ENCODE measurements at places on chromosomes 4 and X. TPM values are rescaled to one million over a fixed set of nuclear protein-coding genes. Genes with fewer than 3 reads are reported as not detected.

GRCh38 chr4:2666722-2667247, 89.4 kb downstream of the TNIP2 start:
- H3K4me3 ChIP-seq: peak overlapping the region; percentile 24
- H3K27ac ChIP-seq: peak overlapping the region; percentile 89
- DNase-seq: no peak
- H3K36me3 ChIP-seq: peaks cover 22% of the 10 kb centered on the region
- peaks cover 32% of the 10 kb centered on the region for H3K4me1 ChIP-seq

- peak overlapping the region; percentile 63 for H3K4me3 ChIP-seq
- H3K27me3 ChIP-seq: peaks cover 44% of the 10 kb centered on the region
- peaks cover 50% of the 10 kb centered on the region for H3K4me1 ChIP-seq
- no peak overlapping the region for H3K27ac ChIP-seq
- peaks cover 12% of the 10 kb centered on the region for H3K36me3 ChIP-seq
Observed at GRCh38 chr4:26088433-26088928, 174.5 kb downstream of the SMIM20 start.

- H3K27me3 ChIP-seq: no peaks in the 10 kb centered on the region
- DNase-seq: no peak
- no peak overlapping the region for H3K4me3 ChIP-seq
- no peaks in the 10 kb centered on the region for H3K36me3 ChIP-seq
- no peak overlapping the region for H3K27ac ChIP-seq
Observed at GRCh38 chr4:33085709-33086108, 2365.5 kb downstream of the PCDH7 start.

DNA sequence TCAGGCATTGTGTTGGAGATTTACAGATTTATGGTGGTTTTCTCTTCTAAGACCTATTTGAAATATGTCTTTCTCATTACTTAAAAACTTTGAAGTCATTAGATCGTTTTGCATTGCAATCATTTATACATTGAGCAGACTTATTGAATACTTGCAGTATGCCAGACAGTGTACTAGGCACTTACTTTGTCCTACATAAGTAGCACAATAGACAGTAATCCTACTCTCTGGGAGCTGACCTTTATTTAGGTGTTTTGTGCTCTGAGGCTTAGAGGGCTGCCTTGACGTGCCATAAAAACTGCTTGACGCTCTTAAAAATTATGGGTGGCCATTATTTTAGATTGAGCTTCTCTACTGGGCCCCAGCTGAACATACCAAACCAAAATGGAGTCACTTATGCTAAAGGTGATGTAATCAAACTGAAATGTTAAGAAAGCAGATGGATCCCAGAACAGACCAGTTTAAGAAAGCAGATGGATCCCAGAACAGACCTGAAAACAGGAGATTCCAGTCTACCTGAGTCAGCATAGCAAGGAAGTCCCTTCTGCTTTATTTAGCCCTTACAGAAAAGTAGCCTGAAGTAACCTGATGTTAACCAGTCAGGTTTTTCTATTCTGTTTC, 42.4 kb downstream of the PTTG2 start:
- H3K4me1 ChIP-seq: peaks cover 45% of the 10 kb centered on the region
- no peak for DNase-seq
- H3K27me3 ChIP-seq: no peaks in the 10 kb centered on the region
- H3K36me3 ChIP-seq: no peaks in the 10 kb centered on the region

The ZGRF1 gene
- total RNA-seq: 52.5 TPM

- no peak for DNase-seq
- H3K36me3 ChIP-seq: peaks cover 2% of the 10 kb centered on the region
- peak overlapping the region; percentile 13 for H3K4me3 ChIP-seq
Observed at GRCh38 chrX:124335598-124335997, 3.1 kb downstream of the TEX13D start.

DNA sequence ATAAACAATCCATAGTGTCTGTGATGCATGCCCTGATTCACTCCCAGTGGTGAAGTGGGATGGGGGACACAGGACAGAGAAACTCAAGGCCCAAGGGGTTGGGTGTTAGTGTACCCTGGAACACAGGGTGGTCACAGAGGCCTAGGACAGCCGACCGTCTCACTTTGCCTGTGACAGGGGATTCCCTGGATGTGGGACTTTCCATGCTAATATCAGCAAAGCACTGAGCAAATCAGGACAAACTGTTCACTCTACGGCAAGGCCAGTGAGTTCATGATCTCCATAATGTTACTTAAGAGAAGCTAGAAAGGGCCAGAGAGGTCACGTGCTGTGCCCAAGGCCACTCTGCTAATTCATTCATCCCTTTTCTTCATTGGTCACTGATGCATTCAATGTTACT, 158.7 kb upstream of the RBPJ start:
- peaks cover 23% of the 10 kb centered on the region for H3K4me1 ChIP-seq
- no peak for DNase-seq
- H3K4me3 ChIP-seq: no peak overlapping the region
- H3K27me3 ChIP-seq: no peaks in the 10 kb centered on the region
- no peak overlapping the region for H3K27ac ChIP-seq
- H3K36me3 ChIP-seq: peaks cover 13% of the 10 kb centered on the region

- H3K27me3 ChIP-seq: no peaks in the 10 kb centered on the region
- H3K4me3 ChIP-seq: no peak overlapping the region
- no peak overlapping the region for H3K27ac ChIP-seq
- DNase-seq: no peak
- no peaks in the 10 kb centered on the region for H3K4me1 ChIP-seq
Observed at GRCh38 chr4:13207226-13207625, 276.9 kb downstream of the RAB28 start.

DNA sequence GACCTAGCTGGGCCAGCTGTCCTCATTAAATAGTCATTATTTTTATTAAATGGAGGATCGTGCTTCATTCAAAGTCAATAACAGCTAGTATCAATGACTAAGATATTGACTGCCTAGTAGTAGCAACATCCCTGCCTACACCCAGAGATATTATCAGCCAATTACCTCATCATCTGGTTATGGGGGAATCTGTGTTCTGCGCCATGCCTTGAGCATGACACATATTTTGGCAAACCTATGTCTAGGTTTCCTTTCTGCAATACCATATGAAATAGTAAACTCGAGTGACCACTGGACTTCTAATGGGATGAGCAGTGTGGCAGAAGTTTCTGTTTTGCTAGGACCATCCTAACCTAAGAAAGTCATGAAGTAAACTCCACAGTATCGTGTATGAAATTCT, 50.0 kb upstream of the AADAT start:
- H3K36me3 ChIP-seq: no peaks in the 10 kb centered on the region
- no peaks in the 10 kb centered on the region for H3K27me3 ChIP-seq
- no peak overlapping the region for H3K4me3 ChIP-seq

The ZCCHC18 gene
- total RNA-seq: 1.4 TPM

The CCNA2 gene
- 69.0 TPM for total RNA-seq

The SMIM10 gene
- total RNA-seq: 0.99 TPM

DNA sequence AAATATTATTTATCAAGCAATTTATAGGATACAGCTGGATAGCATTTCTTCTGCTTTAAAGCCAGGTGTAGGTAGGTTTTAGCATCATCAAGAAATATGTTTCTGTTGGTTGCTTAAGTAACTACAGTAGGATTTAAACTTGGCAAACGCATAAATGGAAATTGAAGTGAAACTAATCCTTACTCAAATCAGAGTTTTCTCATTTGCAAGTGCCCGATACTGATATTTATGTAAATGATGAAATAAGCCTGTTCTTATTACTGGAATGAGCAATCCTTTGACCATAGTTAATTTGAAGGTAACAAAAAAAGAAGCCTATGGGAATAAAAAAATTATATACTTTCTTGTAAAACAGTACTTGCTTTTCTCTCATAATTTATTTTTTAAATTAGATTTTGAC, 23.2 kb upstream of the PIGA start:
- no peak for DNase-seq
- no peaks in the 10 kb centered on the region for H3K36me3 ChIP-seq

The GPRASP1 gene
- 7.4 TPM for total RNA-seq

- H3K27me3 ChIP-seq: no peaks in the 10 kb centered on the region
- peaks cover 21% of the 10 kb centered on the region for H3K4me1 ChIP-seq
- peaks cover 7% of the 10 kb centered on the region for H3K36me3 ChIP-seq
Observed at GRCh38 chr4:4420421-4420820, 33.5 kb downstream of the NSG1 start.

GRCh38 chr4:98566361-98567008, 91.9 kb downstream of the TSPAN5 start:
- no peak overlapping the region for H3K4me3 ChIP-seq
- H3K4me1 ChIP-seq: peaks cover 42% of the 10 kb centered on the region
- H3K36me3 ChIP-seq: peaks cover 3% of the 10 kb centered on the region
- no peak for DNase-seq
- no peak overlapping the region for H3K27ac ChIP-seq

DNA sequence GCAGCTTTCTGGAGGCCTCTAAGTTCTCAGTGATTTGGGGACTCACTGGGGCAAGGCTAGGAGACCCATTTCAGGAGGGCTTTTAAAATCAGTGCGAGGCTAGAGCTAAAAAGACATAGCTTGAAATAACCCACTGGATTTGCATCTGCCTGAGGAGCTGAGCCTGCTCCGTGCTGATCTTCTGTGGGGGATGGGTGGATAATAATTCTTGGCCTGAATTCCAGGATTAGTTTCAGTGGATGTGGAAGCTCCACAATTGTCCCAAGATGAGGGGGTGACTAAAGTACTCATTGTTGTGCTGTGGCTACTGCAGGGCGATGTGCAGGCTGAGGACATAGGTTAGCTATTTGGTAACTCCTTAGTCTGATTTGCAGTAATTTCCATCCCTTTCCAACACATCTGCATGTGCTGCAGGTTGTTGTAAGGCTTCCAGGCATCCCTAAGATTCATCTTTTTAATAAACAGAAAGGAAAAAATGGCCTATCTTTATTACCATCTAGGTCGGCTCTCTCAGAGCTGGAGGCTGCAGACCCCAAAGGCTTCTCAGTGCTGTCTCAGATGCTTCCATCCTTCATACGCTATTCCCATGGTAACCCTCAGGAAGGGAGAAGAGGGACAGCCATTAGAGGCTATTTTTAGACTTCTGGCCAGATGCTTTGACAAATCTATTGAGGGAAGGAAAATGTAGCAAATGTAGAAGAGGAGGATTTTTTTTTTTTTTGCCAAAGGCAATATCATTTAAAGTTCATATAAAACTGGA, 63.4 kb downstream of the GRXCR1 start:
- no peaks in the 10 kb centered on the region for H3K4me1 ChIP-seq
- DNase-seq: no peak
- H3K36me3 ChIP-seq: no peaks in the 10 kb centered on the region
- H3K27me3 ChIP-seq: no peaks in the 10 kb centered on the region
- no peak overlapping the region for H3K27ac ChIP-seq
- no peak overlapping the region for H3K4me3 ChIP-seq
